ENCODE measurements at places on chromosomes 2 and 18. TPM values are rescaled to one million over a fixed set of nuclear protein-coding genes. Genes with fewer than 3 reads are reported as not detected.

Gene SP100
- total RNA-seq: 26.5 TPM

Gene SLC40A1
- 2.0 TPM for total RNA-seq

Gene MAP3K20
- 33.3 TPM for total RNA-seq

Gene SP5
- not detected for total RNA-seq

Gene DUSP2
- 0.29 TPM for total RNA-seq

Gene TMEFF2
- 0.34 TPM for total RNA-seq
